HCT116 (cell line): ENCODE measurements at places on chromosomes 16 and 17.

DNA sequence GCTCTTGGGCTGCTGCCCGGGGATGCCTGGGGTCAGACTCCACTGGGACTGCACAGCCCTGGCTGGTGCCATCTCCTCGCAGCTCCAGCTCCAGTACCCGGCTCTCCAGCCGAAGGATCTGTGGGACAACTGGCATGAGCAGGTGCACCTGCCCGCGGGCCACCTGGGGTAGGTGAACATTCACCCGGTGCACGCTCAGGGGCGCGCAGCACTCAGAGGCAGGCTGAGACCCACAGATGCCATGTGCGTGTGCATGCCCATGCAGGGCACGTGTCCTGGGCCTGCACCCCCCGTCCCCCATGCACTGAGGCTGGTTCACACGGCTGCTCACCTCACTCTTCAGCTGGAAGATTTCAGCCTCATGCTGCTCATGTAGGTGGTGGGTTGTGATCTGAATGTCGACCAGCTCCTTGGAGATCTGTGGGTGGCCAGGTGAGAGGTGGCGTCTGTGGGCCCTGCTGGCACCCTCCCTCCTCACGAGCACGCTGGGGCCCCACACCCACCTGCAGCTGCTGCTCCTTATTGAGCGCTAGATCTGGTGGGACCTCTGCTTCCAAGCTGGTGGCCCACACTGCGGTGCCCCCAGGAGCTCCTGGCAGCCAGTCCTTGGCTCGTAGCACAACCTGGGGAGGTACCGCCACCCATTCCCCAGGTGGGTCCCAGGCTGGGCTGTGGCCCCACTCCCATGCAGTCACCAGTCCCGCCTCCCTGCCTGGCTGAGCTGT, 618 bp downstream of the CCDC78 start:
- DNase-seq = no peak

DNA sequence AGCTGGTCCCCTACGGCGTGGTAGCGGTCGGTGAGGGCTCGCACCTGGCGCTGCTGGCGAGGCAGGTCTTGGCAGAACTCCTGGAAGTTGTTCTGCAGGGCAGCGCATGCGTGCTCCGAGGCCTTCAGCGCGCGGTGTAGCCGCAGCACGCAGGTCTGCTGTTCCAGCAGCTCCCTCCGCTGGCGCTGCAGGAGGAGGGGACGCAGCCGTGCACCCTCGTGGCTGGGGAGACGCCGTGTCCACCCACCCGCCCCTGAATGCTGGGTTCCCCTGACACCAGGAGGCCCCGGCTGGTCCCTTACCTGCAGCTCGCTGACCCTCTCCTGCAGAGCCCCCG, 12.2 kb downstream of the EVPL start:
- DNase-seq = no peak

GRCh38 chr17:30200106-30200505, 35.4 kb downstream of the SLC6A4 start:
- DNase-seq = no peak

DNA sequence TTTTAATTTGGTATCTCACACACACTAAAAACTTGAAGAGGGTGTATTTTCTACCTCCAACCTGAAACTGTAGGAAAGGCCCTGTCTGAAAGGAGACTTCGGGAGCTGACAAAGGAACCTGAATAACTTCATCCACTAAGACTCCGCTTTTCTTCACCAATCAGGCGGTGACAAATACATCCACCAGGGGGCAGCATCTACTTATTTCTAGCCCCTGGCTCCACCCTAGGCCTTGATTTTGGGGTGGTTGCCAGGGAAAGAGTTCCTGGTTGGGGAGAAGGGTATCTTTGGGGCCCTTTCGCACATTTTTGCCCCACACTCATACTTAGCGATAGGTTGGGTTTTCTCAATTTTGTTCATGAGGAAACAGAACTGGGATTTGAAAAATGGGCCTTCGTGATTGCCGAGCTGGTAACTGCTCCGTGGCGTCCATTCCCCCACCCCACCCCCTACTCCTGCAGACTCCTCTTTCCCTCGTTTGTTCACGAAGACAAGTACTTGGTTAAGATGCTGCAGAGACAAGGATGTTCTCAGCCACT, 4.8 kb upstream of the ARL4D start:
- peak; percentile 79 for DNase-seq
